ENCODE measurements at places on chromosomes 2 and 18.
A peak's percentile ranks its signal among the peaks of the same experiment; 100 is the strongest.

DNA sequence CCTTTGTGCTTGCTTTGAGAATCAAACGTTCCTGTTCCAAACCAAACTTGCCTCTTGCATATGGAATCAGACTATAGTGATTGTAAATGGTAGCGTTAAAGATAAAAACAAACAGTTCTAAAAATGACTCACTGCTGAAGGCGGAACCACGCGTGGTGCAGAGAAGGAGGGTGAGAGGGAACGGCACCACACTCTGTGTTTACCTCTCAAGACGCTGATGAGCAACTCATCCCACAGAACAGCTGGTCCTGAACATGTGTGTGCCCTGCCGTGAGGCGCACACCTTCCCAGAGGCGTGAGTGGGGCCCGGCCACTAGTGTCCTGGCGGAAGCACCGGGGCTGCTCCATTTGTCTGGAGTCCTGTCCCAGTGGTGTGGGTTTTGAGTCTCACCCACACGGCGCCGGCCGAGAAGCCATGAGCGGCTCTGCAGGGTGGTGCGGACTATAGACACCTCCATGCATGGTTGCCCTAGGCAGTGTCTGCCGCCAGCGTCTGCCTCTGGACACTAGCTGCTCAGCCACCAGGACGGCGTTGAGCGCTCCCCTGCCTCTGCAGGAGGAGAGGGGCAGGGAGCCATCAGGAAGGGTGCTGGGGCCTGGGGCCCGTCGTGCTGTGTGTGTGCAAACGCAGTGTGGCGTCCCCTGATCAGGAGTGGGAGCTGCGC, 52.1 kb downstream of the NFATC1 start:
- peak; percentile 50 for DNase-seq

DNA sequence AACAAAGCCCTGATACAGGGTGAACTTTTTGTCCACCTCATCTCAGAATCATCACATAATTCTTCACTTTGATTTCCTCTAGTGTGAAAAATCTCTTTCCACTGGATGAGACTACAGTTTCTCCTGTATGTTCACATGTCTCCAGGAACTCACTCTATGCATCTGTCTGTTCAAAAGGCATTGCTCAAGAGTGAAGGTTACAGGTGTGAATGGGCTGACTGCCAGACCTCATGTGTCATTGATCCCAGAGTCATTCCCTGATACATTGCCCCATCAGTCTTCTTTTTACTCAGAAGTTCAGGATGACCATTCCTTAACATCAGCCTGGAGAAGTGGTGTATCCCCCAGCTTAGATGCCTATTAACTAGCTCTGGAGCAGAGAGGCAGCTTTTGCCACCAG, 4.4 kb upstream of the DSC3 start:
- no peak for DNase-seq

DNA sequence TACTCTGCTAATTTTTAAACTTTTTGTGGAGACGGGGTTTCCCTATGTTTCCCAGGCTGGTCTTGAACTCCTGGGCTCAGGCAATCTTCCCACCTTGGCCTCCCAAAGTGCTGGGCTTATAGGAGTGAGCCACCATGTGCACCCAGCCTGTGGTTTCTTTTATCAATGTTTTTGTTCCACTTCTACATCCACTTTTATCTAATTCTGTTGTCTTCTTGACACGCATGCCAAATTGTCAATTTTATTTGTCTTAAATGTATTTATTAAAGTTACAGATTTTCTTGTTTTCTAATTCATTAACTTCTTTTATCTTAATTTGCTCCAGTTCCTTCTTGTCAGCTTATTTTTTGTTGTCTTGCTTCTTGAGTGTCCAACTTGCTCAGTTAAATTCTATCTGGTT, 43.8 kb upstream of the ASPRV1 start:
- DNase-seq = no peak

- DNase-seq = peak; percentile 29
Measured at GRCh38 chr2:62631160-62632085, 74.1 kb upstream of the EHBP1 start.

- DNase-seq = peak; percentile 84
Measured at GRCh38 chr18:23354625-23355024, 98.5 kb upstream of the RIOK3 start.

DNA sequence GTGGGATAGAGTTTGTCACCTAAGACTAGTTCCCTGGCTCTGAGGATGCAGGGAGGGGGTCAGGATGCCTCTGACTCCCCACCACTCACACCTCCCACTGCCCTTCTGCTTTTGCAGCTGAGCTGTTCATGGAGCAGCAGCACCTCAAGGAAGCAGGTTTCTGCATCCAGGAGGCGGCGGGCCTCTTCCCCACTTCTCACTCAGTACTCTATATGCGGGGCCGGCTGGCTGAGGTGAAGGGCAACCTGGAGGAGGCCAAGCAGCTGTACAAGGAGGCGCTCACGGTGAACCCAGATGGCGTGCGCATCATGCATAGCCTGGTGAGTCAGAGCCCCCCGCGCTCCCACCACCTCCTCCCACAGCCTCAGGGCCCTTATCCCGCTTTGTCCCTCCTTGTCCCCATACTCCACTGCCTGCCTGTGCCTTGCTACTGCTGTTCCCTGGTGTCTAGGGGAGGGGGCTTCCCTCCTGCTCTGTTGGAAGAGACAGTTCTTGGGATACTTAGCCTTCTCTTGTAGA, 94.4 kb downstream of the STPG4 start:
- DNase-seq = no peak

DNA sequence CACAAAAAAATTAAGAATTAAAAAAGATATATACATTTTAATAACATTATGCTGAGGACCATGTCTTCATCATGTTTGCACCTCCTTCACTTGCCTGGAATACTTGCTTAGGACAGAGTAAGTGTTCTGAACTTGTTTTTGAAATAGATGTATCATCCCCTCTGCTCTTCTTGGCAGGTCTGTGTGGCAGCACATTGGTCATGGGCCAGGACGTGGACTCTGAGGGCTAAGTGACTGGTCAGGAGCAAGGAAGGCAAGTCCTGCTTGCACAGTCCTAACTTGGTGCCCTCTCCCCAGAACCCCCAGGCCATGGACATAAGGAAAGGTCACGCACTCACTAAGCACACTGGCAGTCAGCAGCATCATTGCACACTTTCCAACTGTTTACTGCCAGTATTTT, 95.8 kb downstream of the PTPRM start:
- DNase-seq = no peak

DNA sequence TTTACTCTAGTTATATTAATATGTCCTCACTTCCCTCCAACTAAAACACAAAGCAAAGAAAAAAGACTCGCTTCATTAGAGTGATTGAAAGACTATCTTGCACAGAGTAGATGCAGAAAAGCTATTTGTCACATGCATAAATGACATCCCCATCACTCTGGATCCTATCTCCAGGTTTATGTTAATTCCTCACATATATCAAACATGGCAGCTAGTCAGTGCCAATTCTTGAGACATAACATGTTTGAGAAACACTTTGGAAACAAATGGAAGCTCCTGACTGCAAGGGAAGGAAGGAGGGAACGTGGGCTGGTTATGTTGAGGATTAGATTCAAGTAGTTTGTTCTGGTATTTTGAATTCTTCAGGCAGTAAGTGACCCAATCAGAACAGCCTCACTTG, 89.8 kb upstream of the BCL2L11 start:
- DNase-seq = no peak

- no peak for DNase-seq
Measured at GRCh38 chr18:24786027-24786426, 325.6 kb downstream of the HRH4 start.

DNA sequence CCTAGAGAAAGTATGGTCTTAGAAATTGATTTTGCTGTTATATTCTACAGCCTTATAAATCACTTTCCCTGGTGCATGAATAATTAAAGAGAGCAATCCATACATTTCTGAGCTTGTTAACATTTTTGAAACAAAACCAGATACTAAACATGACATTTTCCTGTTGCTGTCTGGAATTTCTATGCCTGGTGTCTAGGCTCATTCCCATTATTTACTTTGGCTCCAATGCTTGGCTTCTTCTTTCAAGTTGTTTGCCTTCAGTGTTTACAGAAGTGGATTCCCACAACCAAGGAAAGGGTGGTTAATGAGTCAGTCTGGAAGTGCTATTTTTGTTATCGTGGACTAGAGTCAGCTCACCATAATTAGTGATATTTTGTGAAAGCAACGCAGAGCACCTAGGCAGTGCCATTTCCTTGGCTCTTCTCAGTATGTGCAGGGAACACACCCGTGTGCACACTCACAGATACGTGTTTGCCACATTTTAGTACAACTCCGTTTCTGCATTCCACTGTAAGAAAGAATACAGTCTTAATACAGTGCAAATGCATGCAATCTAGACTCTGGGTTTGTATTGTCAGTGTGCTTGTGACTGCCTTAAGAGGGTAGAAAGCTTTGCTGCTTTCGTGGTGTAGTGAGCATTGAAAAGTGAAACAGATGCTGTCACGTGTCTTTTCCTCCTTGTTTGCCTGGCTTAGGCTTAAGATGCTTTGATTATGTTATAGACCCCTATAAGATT, 185.0 kb upstream of the RASGRP3 start:
- DNase-seq = peak; percentile 98

DNA sequence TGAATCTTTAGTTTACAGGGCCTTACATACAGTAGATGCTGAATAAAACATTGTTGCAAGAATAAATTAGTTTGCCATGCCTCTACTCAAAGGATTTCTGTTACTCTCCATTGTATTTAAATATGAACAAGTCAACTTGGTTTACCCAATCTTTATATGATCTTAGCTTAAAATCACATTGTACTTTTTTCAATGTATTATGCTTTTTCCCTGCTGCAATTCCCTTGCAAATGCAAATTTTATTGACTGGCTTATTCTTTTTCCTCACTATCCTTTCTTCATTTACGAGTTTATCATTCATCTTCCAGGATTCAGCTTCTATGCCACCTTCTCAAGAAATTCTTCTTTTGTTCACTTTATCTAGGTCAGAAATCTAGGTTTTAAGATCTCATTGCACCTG, 571.4 kb upstream of the ZNF804A start:
- DNase-seq = no peak

DNA sequence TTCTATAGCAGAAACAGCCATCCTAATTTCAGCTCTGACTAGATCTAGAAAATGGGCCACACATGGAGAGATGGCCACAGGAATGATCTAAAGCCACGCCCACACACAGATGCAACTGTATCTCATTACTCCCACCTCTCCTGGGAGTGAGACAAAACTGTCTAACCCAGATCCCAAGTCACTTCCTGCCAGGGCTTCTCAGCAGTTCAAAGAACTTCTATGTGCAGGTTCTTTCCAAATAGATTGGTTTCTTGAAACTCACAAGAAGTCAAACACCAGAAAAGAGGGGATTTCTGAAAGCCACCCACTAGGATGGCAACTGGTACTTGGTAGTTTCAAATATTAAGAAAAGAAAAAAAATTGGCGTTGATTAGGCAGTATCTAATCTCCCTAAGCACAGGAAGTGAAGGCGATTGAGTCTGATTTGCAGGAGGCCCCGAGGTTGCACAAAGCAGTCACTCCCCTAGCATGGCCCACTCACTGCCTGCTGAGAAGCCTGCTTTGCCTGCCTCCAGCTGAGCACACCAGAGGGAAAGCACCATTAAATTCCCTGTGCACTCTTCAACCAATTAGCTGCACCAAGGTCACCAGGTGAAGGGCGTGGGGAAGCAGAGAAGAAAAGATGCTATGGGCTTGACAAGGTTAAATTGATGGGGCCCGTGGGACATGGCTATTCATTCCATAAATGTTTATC, 51.1 kb downstream of the PAPOLG start:
- peak; percentile 8 for DNase-seq

DNA sequence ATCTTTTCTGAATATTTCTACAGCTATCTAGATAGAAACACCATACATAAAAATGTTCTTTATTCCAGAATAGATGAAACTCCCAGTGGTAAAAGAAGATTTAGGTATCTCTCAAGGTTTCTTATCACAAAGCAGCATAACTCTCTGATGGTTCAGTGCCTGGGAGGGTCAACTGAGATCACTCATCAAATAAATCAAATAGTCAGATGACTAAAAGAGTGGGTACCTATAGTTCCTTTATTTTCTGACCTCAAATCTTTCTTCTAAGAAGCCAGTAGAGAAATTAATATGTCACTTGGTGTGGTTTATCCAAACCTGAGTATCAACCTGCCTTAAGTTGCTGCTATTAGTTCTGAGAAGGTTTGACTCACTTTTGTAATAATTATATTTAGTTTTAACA, 120.9 kb downstream of the TMEFF2 start:
- DNase-seq = no peak

DNA sequence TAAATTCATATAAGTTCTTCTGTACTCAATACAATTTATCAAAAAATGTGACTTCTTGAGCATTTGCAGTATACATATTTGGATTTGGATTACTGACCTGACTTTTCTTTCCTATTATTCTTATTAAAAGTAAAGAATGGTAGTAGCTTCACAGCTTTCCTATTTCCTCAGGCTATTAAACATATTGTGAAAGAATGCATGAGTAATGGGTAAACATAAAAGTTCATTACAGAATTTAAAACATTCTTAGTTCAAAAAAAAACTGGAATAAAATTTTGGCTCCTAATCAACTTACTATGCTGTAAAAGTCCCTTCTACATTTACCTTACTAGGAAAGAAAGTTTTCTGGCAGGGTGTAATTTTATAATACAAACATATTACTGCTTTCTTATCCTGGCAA, 27.3 kb upstream of the C2orf66 start:
- DNase-seq = peak; percentile 8

DNA sequence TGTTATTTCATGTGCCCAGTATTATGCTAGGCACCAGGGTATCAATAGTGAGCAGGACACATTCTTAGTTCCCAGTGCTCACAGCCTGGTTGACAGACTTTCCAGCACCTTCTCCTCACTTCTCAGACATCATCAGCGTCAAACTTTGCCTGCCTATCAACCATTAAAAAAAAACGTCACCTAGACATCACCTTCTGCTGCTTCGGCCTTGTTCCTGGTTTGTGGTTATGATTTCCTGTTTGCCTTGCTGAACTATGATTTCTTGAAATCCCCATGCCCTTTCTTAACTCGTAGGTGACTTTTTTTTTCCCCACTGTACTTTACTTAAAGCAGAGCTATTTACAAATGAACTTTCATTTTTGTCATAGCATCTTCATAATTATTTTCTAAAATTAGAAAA, 60.4 kb upstream of the NABP1 start:
- no peak for DNase-seq

DNA sequence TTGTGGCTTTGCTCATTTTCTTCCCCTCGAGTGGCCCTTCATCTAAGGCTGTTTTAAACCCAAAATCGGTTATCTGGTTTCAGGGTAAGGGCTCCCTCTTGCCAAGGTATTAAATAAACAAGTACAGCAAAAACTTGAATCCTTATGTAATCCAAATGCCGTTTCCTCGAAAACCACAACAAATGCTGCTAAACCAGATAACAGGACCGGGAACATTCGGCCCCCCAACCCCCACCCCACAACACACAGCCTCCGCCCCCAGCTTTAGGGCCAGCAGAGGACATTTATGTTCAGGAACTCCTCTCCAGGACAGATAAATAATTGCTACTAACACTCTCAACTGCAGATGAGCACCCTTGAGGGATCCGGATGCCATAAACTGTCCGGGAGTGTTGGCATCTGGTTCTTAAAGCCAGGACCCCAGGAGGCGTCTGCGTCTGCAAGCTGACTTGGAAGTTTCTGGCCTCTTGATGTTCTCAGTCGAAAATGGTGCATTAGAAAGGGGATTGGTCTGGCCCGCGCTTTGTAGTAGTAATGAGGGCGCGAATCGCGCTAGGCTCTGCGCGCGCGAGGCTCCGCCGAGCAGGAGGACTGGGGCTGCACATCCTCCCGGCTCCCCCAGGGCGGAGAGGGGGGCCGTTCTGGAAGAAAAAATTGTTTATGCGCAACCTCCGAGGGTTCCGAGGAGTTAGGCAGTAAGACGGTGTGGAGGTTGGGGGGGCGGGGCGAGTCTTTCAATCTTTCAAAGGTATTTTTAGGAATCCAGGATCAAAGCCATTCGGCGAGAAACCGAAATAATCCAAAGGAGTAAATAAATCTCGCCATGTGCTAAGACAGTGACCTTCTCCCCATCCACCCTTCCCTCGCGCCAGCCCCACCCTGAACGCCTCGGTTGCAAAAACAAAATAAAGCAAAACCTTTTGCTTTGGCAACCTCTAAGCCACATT, 3.9 kb upstream of the ID2 start:
- peak; percentile 87 for DNase-seq

Measured in fibroblast of lung (primary cell).